ENCODE measurements at places on chromosomes 1 and 21. TPM values are rescaled to one million over a fixed set of nuclear protein-coding genes. Genes with fewer than 3 reads are reported as not detected.
A peak's percentile ranks its signal among the peaks of the same experiment; 100 is the strongest.

The ASPM gene
- total RNA-seq: 48.3 TPM

The RAB4A gene
- 47.0 TPM for total RNA-seq

The LCE1E gene
- not detected for total RNA-seq

GRCh38 chr1:151167116-151167515, 1.2 kb downstream of the SCNM1 start:
- no peak for DNase-seq

GRCh38 chr1:80582980-80583379, 1217.8 kb upstream of the ADGRL2 start:
- no peak for DNase-seq

DNA sequence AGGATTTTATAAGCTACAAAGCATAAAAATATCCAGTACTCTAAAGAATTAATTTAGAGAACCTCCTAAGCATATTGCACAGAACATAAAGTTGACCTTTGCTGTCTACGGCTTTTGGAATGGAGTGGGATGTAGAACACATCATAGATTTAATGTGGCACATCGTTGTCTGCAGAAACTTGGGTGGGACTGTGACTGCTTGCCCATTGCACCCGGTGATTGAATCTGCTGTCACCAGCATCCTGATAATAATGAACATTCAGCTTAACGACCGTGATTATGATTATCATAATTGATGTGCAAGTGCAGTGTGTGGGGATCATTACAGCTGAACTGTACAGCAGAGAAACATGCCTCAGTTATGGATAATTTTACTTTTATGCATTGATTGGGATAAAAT, 181.9 kb downstream of the SPATA17 start:
- no peak for DNase-seq

GRCh38 chr1:36851087-36851486, 183.2 kb downstream of the GRIK3 start:
- no peak for DNase-seq

DNA sequence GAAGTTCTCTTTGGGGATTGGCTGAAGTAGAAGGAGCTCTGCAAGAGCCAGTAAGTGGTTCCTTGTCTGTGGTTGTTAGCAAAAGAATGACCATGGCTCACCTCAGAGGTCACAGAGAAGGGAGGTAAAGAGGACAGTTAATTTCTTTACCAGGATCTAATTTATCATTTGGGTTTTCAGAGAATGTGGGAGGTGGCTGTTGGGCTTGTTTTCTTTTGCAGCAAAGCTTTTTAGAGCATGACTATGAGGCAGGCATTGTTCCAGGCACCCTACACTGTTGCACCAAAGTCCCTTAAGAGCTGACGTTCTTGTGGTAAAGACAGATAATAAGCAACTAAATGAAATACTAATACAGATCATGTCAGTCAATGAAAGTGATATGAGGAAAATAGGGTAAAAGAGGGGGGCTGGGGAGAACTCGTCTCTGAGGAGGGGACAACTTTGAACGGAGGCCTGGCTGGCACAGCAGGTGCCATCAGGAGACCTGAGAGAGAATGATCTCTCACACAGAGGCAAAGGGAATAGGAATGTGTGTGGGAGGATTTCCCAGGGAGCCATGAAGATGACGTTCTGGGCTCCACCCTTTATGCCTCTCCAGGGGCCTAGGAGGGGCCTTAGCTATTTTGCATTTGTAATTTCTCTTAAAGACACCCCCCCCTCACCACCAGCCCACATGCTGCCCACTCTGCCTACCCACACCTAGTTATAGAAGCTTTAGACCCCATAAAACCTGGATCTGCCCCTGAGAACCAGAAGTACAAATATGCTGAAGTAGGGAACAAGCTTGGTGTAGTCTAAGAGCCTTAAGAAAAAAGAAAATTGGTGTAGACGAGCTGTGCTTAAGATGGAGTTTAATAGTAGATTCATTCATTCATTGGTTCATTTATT, 177.5 kb downstream of the ROR1 start:
- DNase-seq: no peak

The AVPR1B gene
- not detected for total RNA-seq

The HPDL gene
- 134 TPM for total RNA-seq

DNA sequence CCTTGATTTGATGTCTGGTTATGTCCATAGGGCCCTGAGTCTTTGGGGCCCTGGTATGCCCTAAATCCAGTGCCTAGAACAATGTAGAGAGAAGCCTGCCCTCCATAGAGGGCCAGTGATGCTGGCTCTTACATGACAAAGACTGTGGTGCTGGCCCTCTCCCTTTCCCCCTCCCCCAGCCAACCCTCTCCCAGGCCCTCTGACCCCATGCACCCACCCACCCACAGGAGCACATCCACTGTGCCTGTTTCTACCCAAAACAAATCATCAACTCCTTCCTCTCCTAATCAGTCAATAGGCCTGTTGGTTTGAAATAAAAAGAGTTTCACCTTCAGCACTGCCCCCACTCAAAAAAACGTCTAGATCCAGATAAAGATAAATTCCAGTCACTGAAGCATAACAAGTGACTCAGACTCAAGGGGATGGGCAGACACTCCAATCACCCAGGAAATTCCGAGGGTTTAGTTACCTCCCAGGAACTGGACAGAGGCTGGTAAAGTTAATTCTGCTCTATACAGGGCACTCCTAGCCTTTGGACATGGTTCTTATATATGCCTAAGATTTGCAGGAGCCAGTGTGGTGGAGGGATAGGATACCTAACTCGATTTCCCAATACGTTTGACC, 144.8 kb upstream of the VANGL1 start:
- no peak for DNase-seq

- DNase-seq: peak; percentile 96
These were observed 59.9 kb downstream of the WNT9A start for GRCh38 chr1:227887697-227888403.

- DNase-seq: no peak
These were observed 394.5 kb upstream of the PKN2 start for GRCh38 chr1:88289401-88290102.

- DNase-seq: no peak
These were observed 248.8 kb upstream of the PBX1 start for GRCh38 chr1:164310166-164310565.

The NES gene
- total RNA-seq: 231 TPM

The CYP4A22 gene
- not detected for total RNA-seq

GRCh38 chr1:1167841-1168450, 5.7 kb upstream of the TTLL10 start:
- peak; percentile 55 for DNase-seq

DNA sequence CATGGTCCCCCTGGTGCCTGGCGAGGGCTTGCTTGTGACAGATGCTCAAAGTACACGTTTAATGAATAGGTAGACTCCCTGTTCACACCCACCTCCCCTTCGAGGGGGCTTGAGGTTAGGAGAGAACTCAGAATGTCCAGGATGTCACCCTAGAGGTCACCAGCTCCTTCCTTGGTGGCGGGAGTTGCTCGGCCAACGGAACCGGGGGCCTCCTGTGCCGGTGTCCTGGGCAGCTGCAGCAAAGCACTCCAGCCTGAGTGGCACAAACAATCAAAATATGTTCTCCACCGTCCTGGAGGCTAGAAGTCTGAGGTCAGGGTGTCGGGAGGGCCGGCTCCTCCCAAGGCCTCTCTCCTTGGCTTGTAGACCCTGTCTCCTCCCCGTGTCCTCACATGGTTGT, 71.0 kb downstream of the AJAP1 start:
- DNase-seq: no peak

DNA sequence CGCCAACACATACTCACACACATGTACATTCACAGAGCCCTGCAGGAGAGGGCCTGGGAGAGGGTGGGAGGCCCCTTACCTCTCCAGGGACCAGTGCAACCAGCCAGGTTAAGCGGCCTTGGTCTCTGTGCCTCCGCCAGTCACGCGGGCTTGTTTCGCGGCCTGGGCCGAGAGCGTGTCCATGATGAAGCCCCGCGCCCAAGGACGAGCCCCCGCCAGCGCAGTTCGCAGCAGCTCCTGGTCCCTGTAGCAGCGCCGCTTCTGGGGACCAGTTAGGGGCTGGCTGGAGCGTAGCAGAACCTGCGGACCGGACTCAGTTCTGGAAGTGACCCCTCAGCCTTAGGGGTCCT, 7.3 kb upstream of the FAM167B start:
- DNase-seq: no peak

- peak; percentile 84 for DNase-seq
These were observed 2.8 kb downstream of the RGS16 start for GRCh38 chr1:182601416-182601786.

The EFNA3 gene
- total RNA-seq: 17.5 TPM

The ACBD3 gene
- total RNA-seq: 43.7 TPM

DNA sequence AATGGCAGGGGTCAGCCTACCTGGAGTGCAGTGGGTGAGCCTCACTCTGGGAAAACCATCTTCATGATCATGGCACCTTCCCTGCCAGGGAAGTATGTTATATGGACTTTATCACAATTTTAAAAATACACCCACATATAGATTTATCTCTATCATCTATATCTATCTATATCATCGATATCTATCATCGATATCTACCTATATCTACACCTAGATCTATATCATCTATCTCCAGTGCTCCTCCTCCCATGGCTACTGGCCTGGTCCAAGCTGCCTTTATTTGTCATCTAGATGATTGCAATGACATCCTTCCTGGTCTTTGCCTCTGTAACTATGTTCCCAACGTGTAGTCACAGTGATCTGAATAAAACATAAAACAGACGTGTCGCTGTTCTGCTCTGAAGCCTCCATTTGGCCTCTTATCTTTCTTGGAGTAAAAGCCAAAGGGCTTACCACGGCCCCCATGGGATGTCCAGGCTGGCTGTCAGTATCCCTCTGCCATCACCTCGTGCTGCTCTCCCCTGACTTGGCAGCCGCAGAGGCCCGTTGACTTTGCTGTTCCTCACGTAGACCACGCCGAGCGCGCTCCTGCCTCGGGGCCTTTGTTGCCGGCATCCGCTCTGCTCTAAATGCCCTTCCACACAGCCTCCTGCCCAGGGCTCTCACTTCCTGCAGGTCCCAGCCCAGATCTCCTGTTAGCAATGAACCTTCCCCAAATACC, 20.6 kb upstream of the KIF26B start:
- DNase-seq: no peak

The SPATA46 gene
- not detected for total RNA-seq

Measured in H7 (cell line).